A549 treated with Hydrocortisone at 1 μM for 4 hours (cell line): ENCODE measurements at places on chromosomes 3 and 15. TPM values are rescaled to one million over a fixed set of nuclear protein-coding genes. Genes with fewer than 3 reads are reported as not detected.

The C3orf49 gene
- not detected in 5 replicates for total RNA-seq

The USP19 gene
- total RNA-seq = 20.0 to 23.6 TPM (median 21.9 TPM) in 5 replicates

The KCNMB3 gene
- 1.1 to 1.8 TPM (median 1.4 TPM) in 5 replicates for total RNA-seq

The NUP210 gene
- 34.0 to 42.3 TPM (median 39.4 TPM) in 5 replicates for total RNA-seq

The ZPLD1 gene
- 0.06 TPM in 1 of 5 replicates, not detected in the others for total RNA-seq

The CHRNA7 gene
- 3.4 to 5.2 TPM (median 3.8 TPM) in 5 replicates for total RNA-seq

The OXTR gene
- total RNA-seq = 9.0 to 11.6 TPM (median 9.7 TPM) in 5 replicates

The RASGRF1 gene
- total RNA-seq = 0.17 to 0.43 TPM (median 0.34 TPM) in 5 replicates

The MUC13 gene
- total RNA-seq = 7.0 to 8.5 TPM (median 8.1 TPM) in 5 replicates

The PROS1 gene
- total RNA-seq = 9.1 to 13.9 TPM (median 11.6 TPM) in 5 replicates

The IQCF5 gene
- not detected in 5 replicates for total RNA-seq

The CACNA2D2 gene
- total RNA-seq = 0.48 to 0.61 TPM (median 0.59 TPM) in 5 replicates

The CORO2B gene
- total RNA-seq = 2.7 to 4.2 TPM (median 3.3 TPM) in 5 replicates

The LARP6 gene
- total RNA-seq = 39.9 to 75.6 TPM (median 75.0 TPM) in 5 replicates

The SEMA3F gene
- total RNA-seq = 12.7 to 20.4 TPM (median 16.9 TPM) in 5 replicates

The SCG5 gene
- total RNA-seq = 1.6 to 2.7 TPM (median 2.0 TPM) in 5 replicates

The DNAH12 gene
- 0.01 to 0.10 TPM (median 0.05 TPM) in 5 replicates for total RNA-seq

The PRSS50 gene
- total RNA-seq = not detected in 5 replicates

The TYRO3 gene
- total RNA-seq = 16.6 to 18.4 TPM (median 16.8 TPM) in 5 replicates
